ENCODE measurements at places on chromosomes 16 and 17. TPM values are rescaled to one million over a fixed set of nuclear protein-coding genes. Genes with fewer than 3 reads are reported as not detected.

GRCh38 chr16:82582975-82583374 is 43.8 kb upstream of the CDH13 start:
- H3K27ac ChIP-seq: no peak overlapping the region
- no peaks in the 10 kb centered on the region for H3K27me3 ChIP-seq
- H3K4me1 ChIP-seq: no peaks in the 10 kb centered on the region

DNA sequence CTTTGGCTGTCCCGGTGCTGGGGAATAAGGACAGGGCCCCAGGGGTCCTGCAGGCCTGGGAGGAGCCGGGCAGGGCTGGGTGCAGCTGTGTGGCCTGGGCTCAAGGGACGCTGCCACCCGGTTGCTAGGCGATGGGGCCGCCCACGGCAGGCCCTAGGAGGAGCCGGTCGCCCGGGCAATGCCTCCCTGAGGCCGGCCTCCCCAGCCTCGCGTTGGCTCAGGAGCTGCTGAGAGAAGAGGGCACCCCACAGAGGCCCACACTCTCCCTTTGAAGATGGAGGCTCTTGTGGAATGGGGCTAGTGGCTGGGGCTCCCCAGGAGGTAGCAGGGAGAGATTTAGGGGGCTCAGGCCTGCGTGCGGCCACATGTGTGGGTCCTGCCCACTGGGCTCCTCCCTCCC is at the start of gene CIBAR2:
Gene CIBAR2 (minus strand): TSS at position 109 of the 400 bp plus-strand sequence. CDS start 120 bp downstream, outside the sequence.
- DNase-seq: no peak
- no peaks in the 10 kb centered on the region for H3K36me3 ChIP-seq
- no peaks in the 10 kb centered on the region for H3K27me3 ChIP-seq
- H3K27ac ChIP-seq: no peak within 1 kb of the TSS

DNA sequence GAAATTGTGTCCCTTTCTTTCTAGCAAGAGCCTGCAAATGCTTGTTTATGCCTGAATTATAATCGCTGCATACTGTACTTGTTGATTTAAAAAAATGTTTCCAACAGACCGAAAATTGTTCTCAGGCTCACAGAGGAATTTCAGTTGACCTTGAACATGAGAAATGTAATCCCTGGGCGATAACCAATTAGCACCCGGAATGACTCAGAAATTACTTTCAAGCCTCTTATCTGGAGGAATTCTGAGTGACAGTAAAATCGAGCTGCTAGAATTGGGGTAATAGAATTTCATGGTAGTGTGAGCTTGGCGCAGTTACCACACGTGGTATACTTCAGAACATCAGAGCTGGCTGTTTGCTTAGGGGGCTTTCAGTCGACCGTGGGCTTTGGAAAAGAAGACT is 139.1 kb upstream of the CACNG3 start:
- no peak overlapping the region for H3K27ac ChIP-seq
- no peaks in the 10 kb centered on the region for H3K4me1 ChIP-seq
- H3K4me3 ChIP-seq: no peak overlapping the region
- H3K27me3 ChIP-seq: no peaks in the 10 kb centered on the region
- DNase-seq: no peak

GRCh38 chr16:27706866-27707685 is 157.1 kb downstream of the KATNIP start:
- no peak for DNase-seq
- peaks cover 7% of the 10 kb centered on the region for H3K36me3 ChIP-seq
- no peaks in the 10 kb centered on the region for H3K4me1 ChIP-seq

DNA sequence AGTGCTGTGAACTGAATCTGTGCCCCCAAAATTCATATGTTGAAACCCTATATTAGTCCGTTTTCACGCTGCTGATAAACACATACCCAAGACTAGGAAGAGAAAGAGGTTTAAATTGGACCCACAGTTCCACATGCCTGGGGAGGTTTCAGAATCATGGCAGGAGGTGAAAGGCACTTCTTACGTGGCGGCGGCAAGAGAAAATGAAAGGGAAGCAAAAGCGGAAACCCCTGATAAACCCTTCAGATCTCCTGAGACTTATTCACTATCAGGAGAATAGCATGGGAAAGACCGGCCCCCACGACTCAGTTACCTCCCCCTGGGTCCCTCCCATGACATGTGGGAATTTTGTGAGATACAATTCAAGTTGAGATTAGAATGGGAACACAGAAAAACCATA is 3.7 kb upstream of the SPDYE4 start:
- H3K36me3 ChIP-seq: no peaks in the 10 kb centered on the region
- no peak overlapping the region for H3K27ac ChIP-seq
- H3K4me3 ChIP-seq: no peak overlapping the region
- no peaks in the 10 kb centered on the region for H3K27me3 ChIP-seq

GRCh38 chr16:12336141-12336540 is 359.6 kb downstream of the SNX29 start:
- peaks cover 2% of the 10 kb centered on the region for H3K36me3 ChIP-seq
- H3K4me3 ChIP-seq: no peak overlapping the region
- DNase-seq: no peak
- no peaks in the 10 kb centered on the region for H3K4me1 ChIP-seq
- H3K27me3 ChIP-seq: no peaks in the 10 kb centered on the region

DNA sequence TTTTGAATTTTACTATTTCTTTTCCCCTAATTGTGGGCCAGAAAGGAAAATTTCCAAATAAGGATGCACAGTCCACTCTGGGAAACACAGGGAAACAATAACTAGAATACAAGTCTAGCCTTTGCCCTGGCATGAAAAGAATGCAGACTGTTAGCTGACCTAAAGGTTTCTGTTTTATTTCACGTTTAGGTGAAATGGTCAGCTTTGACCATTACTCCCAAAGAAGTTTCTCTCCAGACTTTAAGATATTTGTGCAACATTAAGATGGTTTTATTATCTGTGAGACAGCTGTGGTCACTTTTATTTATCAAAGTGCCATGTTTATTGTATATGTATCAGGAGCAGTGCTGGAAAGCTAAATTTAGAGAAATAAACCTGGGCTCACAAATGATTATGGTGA is 163.9 kb downstream of the SPECC1 start:
- H3K27ac ChIP-seq: no peak overlapping the region

GRCh38 chr17:3582915-3583314 is 25.3 kb upstream of the TRPV3 start:
- H3K36me3 ChIP-seq: peaks cover 4% of the 10 kb centered on the region
- H3K4me1 ChIP-seq: no peaks in the 10 kb centered on the region
- DNase-seq: no peak
- no peaks in the 10 kb centered on the region for H3K27me3 ChIP-seq
- H3K27ac ChIP-seq: no peak overlapping the region

DNA sequence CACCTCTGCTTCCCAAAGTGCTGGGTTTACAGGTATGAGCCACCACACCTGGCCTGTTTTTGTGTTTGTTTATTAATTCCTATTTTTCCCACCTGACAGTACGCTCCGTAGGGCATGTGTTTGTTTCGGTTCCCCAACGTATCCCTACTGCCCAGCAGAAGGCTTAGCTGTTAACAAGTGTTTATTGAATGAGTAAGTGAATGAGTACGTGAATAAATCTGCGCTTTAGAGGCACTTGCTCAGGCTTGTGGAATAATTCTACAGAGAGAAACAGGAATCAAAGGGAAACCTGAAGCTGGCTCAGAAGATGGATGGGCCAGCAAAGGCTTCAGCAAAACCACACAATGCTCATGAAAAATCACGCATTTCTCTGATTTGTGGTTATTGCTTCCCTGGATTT is 647.9 kb downstream of the MAF start:
- no peaks in the 10 kb centered on the region for H3K4me1 ChIP-seq
- H3K4me3 ChIP-seq: no peak overlapping the region
- H3K27ac ChIP-seq: no peak overlapping the region
- DNase-seq: no peak

GRCh38 chr17:38906460-38907228 is 18.8 kb upstream of the LASP1NB start:
- no peaks in the 10 kb centered on the region for H3K27me3 ChIP-seq
- H3K4me1 ChIP-seq: peaks cover 56% of the 10 kb centered on the region
- H3K27ac ChIP-seq: no peak overlapping the region
- H3K36me3 ChIP-seq: peaks cover 84% of the 10 kb centered on the region

- H3K36me3 ChIP-seq: no peaks in the 10 kb centered on the region
- DNase-seq: no peak
- H3K27me3 ChIP-seq: peaks cover 12% of the 10 kb centered on the region
- H3K4me3 ChIP-seq: no peak overlapping the region
These were observed 25.8 kb downstream of the COX4I1 start for GRCh38 chr16:85825326-85825725.

DNA sequence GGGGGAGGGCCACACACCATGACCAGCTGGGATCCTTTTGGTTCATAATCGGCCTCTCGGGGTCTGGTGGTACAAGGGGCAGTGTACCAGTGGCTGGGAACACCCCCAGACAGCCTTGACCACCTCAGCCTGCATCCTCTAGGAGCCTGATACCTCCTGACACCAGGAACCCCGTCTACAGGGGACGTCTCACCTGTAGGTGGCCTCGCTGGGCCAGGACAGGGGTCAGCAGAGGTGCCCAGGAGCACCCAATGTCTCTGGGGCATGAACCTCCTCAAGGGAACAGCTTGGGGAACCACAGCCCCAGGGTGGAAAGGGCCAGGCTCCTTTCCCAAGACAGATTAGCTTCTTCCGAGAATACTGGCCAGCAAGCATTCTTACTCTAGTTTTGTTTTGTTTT is 2.5 kb upstream of the METRNL start:
- H3K27me3 ChIP-seq: peaks cover 12% of the 10 kb centered on the region
- H3K4me1 ChIP-seq: peaks cover 23% of the 10 kb centered on the region
- H3K36me3 ChIP-seq: no peaks in the 10 kb centered on the region
- H3K4me3 ChIP-seq: no peak overlapping the region

GRCh38 chr17:41545829-41546410 is 17.8 kb upstream of the KRT19 start:
- no peak for DNase-seq
- H3K27ac ChIP-seq: no peak overlapping the region
- no peaks in the 10 kb centered on the region for H3K36me3 ChIP-seq
- no peak overlapping the region for H3K4me3 ChIP-seq
- peaks cover 23% of the 10 kb centered on the region for H3K4me1 ChIP-seq

- H3K27ac ChIP-seq: no peak overlapping the region
- no peaks in the 10 kb centered on the region for H3K27me3 ChIP-seq
- H3K36me3 ChIP-seq: no peaks in the 10 kb centered on the region
- H3K4me3 ChIP-seq: no peak overlapping the region
- H3K4me1 ChIP-seq: peaks cover 14% of the 10 kb centered on the region
- DNase-seq: no peak
These were observed 1.2 kb upstream of the TAOK1 start for GRCh38 chr17:29388937-29389336.

- H3K4me1 ChIP-seq: no peaks in the 10 kb centered on the region
- no peaks in the 10 kb centered on the region for H3K36me3 ChIP-seq
- no peaks in the 10 kb centered on the region for H3K27me3 ChIP-seq
- no peak for DNase-seq
- H3K4me3 ChIP-seq: no peak overlapping the region
These were observed 74.5 kb upstream of the RCVRN start for GRCh38 chr17:9979463-9979995.

GRCh38 chr17:29495011-29495410 is 71.8 kb downstream of the ABHD15 start:
- H3K36me3 ChIP-seq: peaks cover 67% of the 10 kb centered on the region
- DNase-seq: no peak
- no peak overlapping the region for H3K4me3 ChIP-seq
- H3K27ac ChIP-seq: no peak overlapping the region
- H3K27me3 ChIP-seq: no peaks in the 10 kb centered on the region

- H3K4me1 ChIP-seq: no peaks in the 10 kb centered on the region
- no peak overlapping the region for H3K27ac ChIP-seq
- H3K27me3 ChIP-seq: no peaks in the 10 kb centered on the region
- H3K36me3 ChIP-seq: no peaks in the 10 kb centered on the region
These were observed 514.4 kb upstream of the SALL1 start for GRCh38 chr16:51665436-51665998.

DNA sequence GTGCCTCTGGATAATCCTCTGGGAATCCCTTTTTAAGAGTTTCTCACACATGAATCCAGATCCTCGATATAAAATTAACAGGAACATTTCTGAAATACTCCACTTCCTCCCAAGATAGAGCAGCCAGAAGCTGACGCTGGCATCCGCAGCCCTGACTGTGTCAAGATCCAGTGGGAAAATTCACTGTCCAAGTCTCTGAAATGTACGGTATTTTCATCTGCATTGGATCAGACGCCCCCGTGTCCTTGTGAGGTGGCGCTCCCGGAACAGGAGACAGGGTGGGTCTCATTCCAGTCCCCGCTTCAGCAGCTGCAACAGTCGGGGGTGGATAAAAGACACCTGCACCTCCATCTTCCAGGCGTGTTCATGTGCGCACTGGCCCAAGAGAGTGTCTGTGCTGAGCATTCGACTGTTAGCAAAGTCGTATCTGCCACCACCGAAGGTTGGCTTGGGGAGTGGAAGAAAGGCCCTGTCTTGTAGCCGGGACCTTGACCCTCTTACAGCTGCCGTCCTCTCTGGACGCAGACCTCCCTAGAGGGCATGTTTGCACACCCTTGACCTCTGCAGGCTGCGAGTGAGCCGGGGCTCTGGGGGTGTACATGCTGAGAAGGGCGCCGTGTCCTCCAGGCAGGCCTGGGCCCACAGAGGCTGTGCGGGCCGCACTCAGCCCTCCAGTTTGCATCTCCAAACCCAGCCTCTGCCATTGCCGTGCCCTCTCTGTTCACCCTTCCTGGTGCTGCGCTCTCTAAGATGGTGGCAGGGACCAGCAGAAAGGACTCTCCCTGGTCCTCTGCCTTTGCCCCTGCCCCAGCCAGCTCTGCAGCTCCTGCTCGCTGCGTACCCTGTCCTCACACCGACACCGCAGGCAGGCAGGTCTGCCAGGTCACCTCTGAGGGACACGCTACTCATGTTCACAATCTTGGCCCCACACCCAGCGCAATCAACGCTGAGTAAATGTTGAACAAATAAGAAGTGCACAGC is 72.0 kb upstream of the CHMP6 start:
- H3K4me3 ChIP-seq: no peak overlapping the region
- no peak for DNase-seq
- no peaks in the 10 kb centered on the region for H3K27me3 ChIP-seq
- H3K27ac ChIP-seq: no peak overlapping the region

- peaks cover 6% of the 10 kb centered on the region for H3K27me3 ChIP-seq
- H3K4me1 ChIP-seq: no peaks in the 10 kb centered on the region
- no peaks in the 10 kb centered on the region for H3K36me3 ChIP-seq
These were observed 80.2 kb upstream of the CPHXL start for GRCh38 chr16:75806487-75806886.

Gene HBA2
- not detected for total RNA-seq

Gene NRN1L
- total RNA-seq: 2.9 TPM

Gene DDX19B
- total RNA-seq: 23.0 TPM

Gene ALOXE3
- 0.81 TPM for total RNA-seq

Gene SPEM2
- total RNA-seq: not detected

Gene SERPINF2
- total RNA-seq: 0.49 TPM

Gene RHBDF1
- 0.34 TPM for total RNA-seq

Gene TM4SF5
- not detected for total RNA-seq

Gene KRT33A
- total RNA-seq: not detected

Measured in CD4-positive, alpha-beta T cell (primary cell).